SK-N-SH (cell line): ENCODE measurements at places on chromosomes 1 and 21.

DNA sequence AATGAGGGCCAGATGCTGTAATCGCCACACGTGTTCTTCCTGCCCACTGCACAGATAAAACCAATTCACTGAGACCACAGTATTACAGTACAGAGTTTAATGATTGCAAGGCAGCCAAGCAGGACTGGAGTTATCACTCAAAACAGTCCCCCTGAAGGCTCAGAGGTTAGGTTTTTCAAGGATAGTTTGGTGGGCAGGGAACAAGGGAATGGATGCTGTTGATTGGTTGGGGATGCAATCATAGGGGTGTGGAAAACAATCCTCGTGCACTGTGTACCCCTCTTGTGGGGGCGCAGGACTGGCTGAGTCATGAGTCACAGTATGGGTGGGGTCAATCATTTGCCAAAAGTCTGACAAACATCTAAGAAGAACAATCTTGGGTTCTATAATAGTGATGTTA, 12.4 kb upstream of the USP1 start:
- H3K36me3 ChIP-seq: no peaks in the 10 kb centered on the region
- no peak overlapping the region for H3K27ac ChIP-seq
- no peaks in the 10 kb centered on the region; the same call in 1 of the 2 replicates for H3K4me1 ChIP-seq
- H3K4me3 ChIP-seq: no peak overlapping the region
- H3K27me3 ChIP-seq: no peaks in the 10 kb centered on the region

- no peaks in the 10 kb centered on the region for H3K36me3 ChIP-seq
- H3K4me1 ChIP-seq: no peaks in the 10 kb centered on the region
- no peak for DNase-seq
- no peak overlapping the region for H3K27ac ChIP-seq
These were observed 35.7 kb upstream of the LIN9 start for GRCh38 chr1:226344441-226345259.

DNA sequence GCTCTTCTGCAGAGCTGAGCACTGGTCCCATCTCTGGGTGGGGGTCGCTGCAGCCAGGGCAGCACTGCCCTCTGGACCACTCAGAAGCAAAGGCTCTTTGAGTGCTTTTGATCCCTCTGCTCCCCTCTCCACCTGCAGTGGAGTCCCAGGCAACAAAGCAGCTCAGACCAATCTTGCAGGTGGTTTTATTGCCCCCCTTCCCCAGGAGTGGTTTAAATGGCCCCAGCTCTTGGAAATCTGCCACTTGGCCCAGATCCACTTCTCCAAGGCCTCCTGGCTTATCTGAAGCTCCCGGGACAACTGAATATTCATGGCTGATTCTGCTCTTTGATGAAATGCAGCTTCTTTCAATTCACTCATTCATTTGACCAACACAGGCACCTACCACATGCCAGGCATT, 2.7 kb downstream of the STUM start:
- peaks cover 24% of the 10 kb centered on the region; the same call in 1 of the 2 replicates for H3K4me1 ChIP-seq
- no peak for DNase-seq
- no peak overlapping the region for H3K4me3 ChIP-seq

DNA sequence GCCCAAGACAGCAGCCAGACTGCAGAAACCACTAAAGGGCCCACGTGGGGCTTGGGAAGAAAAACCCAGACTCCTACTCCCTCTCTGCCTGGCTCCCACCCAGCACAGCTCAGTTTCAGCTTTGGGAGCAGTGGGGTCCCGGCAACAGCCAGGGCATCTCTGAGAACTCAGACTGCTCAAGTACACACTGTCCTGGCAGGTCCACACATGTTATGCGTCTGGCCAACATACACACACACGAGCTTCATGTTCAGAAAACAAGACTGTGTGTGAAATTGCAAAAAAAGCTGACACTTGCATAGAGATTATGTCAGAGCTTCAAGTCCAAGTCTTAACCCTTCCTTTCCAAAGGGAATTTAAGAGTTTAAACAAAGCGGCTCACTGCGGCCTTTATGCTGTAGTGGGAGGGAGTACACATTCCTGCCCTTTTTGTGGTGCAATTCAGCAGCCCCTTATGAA, 136.6 kb upstream of the CD34 start:
- H3K4me3 ChIP-seq: no peak overlapping the region
- no peak for DNase-seq
- H3K36me3 ChIP-seq: peaks cover 43% of the 10 kb centered on the region

- H3K27me3 ChIP-seq: no peaks in the 10 kb centered on the region
- H3K36me3 ChIP-seq: no peaks in the 10 kb centered on the region
- H3K27ac ChIP-seq: no peak overlapping the region
- peaks cover 43% of the 10 kb centered on the region; the same call in 1 of the 2 replicates for H3K4me1 ChIP-seq
These were observed 85.7 kb downstream of the DMRTB1 start for GRCh38 chr1:53544728-53545515.

- H3K4me3 ChIP-seq: no peak overlapping the region
- H3K27me3 ChIP-seq: no peaks in the 10 kb centered on the region
- H3K4me1 ChIP-seq: peaks cover 34% of the 10 kb centered on the region; the same call in 1 of the 2 replicates
These were observed 21.7 kb downstream of the ECE1 start for GRCh38 chr1:21268281-21269239.

DNA sequence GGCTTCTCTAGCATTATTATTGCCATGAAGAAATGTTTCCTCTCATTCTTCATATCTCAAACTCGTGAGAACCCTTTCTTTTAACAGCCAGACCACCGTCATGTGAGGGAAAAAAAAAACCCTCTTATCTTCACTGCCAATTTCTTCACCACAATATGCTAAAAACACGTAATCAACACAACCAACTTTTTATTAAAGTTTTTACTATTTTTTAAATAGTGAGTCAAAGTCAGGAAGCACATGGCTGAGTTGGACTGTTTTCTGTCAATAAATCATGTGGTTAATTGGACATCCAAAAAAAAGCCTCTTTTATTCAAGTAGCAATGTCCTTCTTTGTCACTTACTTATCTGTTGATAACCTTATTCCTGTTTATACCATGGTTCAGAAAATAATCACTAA, 55.9 kb upstream of the SAMD13 start:
- H3K4me3 ChIP-seq: no peak overlapping the region
- H3K27me3 ChIP-seq: no peaks in the 10 kb centered on the region
- H3K36me3 ChIP-seq: no peaks in the 10 kb centered on the region
- no peak overlapping the region for H3K27ac ChIP-seq
- DNase-seq: no peak

GRCh38 chr1:95033843-95034242, 38.9 kb downstream of the ALG14 start:
- H3K36me3 ChIP-seq: peaks cover 3% of the 10 kb centered on the region
- peaks cover 19% of the 10 kb centered on the region for H3K4me1 ChIP-seq
- DNase-seq: no peak
- no peak overlapping the region for H3K4me3 ChIP-seq

GRCh38 chr21:42624095-42624790, 29.2 kb upstream of the PDE9A start:
- DNase-seq: no peak
- no peak overlapping the region for H3K4me3 ChIP-seq
- no peaks in the 10 kb centered on the region for H3K4me1 ChIP-seq
- H3K36me3 ChIP-seq: no peaks in the 10 kb centered on the region
- no peaks in the 10 kb centered on the region for H3K27me3 ChIP-seq

- H3K27me3 ChIP-seq: no peaks in the 10 kb centered on the region
- no peaks in the 10 kb centered on the region for H3K4me1 ChIP-seq
- no peak overlapping the region for H3K27ac ChIP-seq
These were observed 479.5 kb downstream of the PLPP3 start for GRCh38 chr1:56099766-56100265.

DNA sequence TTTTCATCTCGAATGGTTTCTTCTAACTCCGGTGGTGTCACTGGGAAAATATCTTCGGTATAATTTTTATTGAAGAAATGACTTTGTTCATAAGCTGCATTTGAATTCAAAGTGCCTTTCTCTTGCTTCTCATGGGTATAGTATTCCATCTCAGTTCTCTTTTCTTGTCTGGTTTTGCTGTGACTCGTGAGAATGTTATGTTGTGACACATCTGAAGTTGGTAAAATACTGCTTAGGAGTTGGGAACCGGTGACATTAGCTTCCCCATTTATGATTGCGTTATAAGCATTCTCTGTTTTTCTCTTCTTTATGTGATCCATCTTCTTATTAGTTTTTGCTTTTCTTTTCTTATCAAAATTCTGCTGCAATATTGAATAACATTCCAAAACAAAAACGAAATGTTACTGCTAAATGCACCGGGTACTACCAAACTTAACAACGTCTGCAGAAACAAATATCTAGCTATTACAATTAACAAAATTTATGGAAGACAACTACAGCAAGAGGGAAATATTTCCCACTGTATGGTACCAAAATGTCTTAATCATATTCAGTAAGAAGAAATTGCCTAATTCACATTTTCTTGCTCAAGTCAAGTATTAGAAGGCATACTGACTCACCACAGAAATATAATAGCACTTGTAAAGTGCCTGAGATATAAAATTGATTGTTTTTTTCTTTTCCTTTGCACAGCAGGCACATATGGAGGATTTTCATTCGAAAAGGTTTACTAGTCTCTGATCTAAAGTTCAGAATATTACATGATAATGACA, 15.5 kb downstream of the LRIF1 start:
- no peaks in the 10 kb centered on the region for H3K4me1 ChIP-seq
- no peak overlapping the region for H3K4me3 ChIP-seq
- H3K27me3 ChIP-seq: no peaks in the 10 kb centered on the region
- peaks cover 64% of the 10 kb centered on the region for H3K36me3 ChIP-seq
- no peak for DNase-seq

DNA sequence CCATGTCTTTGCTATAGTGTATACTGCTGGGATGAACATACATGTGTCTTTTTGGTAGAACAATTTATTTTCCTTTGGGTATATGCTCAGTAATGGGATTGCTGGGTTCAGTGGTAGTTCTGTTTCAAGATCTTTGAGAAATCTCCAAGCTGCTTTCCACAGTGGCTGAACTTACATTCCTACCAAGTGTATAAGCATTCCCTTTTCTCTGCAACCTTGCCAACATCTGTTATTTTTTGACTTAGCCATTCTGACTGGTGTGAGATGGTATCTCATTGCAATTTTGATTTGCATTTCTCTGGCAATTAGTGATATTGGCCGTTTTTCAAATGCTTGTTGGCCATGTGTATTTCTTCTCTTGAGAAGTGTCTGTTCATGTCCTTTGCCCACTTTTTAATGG, 37.5 kb upstream of the ANGPTL1 start:
- H3K27ac ChIP-seq: no peak overlapping the region
- no peak overlapping the region for H3K4me3 ChIP-seq
- no peaks in the 10 kb centered on the region for H3K27me3 ChIP-seq
- no peaks in the 10 kb centered on the region for H3K4me1 ChIP-seq
- DNase-seq: no peak
- peaks cover 11% of the 10 kb centered on the region; the same call in 1 of the 2 replicates for H3K36me3 ChIP-seq

DNA sequence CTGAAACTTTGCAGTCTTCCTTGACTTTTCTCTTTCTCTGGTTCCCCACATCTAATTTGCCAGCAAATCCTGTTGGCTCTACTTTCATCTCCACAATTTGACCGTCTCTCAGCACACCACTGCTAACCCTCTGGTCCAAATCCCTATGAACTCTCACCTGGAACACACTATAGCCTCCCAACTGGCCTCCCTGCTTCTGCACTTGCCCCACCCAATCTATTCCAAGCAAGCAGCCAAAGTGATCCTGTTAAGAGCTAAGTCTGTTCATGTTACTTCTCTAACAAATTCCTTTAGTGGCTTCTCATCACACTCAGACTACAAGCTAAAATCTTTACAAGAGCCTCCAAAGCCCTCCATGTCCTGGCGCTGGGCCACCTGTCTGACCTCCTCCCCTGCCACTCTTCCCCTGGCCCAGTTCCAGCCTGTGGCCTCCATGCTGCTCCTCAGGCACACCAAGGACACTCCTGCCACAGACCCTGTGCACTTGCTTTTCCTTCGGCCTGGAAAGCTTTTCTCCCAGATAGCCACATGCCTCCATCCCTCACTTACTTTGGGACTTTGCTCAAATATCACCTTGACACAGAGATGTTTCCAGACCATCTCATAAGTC, 104.1 kb downstream of the DTL start:
- no peak overlapping the region for H3K27ac ChIP-seq
- H3K4me3 ChIP-seq: no peak overlapping the region
- H3K36me3 ChIP-seq: no peaks in the 10 kb centered on the region
- H3K4me1 ChIP-seq: no peaks in the 10 kb centered on the region
- no peaks in the 10 kb centered on the region for H3K27me3 ChIP-seq

- DNase-seq: no peak
- H3K27me3 ChIP-seq: no peaks in the 10 kb centered on the region
- H3K4me3 ChIP-seq: no peak overlapping the region
These were observed 33.6 kb upstream of the CD34 start for GRCh38 chr1:207944571-207944970.

- peaks cover 15% of the 10 kb centered on the region; the same call in 1 of the 2 replicates for H3K36me3 ChIP-seq
- H3K4me1 ChIP-seq: no peaks in the 10 kb centered on the region
- DNase-seq: no peak
- no peak overlapping the region for H3K27ac ChIP-seq
- no peak overlapping the region for H3K4me3 ChIP-seq
These were observed 32.9 kb downstream of the NBPF3 start for GRCh38 chr1:21472861-21473260.

- no peaks in the 10 kb centered on the region; the same call in none of the 2 replicates for H3K4me1 ChIP-seq
- no peak for DNase-seq
- H3K4me3 ChIP-seq: no peak overlapping the region
- H3K36me3 ChIP-seq: no peaks in the 10 kb centered on the region
- H3K27ac ChIP-seq: no peak overlapping the region
These were observed 59.8 kb downstream of the MAST2 start for GRCh38 chr1:45863218-45863617.

DNA sequence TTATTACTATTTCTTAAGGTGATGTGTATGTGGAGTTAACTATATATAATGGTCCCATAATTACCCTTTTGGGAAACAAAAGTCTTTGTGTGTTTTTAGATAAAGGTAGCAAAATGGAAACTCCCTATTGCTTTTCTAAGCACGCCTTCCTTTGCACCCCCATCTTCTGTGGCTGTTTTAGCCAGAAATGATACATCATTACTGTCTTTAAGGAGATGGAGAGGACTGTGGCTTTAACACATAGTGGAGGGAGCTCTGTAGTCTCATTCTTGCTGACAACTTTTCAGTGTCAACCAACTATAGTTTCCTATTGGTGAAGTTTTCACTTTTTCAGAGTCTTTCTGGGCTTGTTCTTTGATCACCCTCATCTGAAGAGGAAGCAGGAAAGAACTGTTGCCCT, 1.0 kb downstream of the APOBEC4 start:
- no peak for DNase-seq
- H3K4me3 ChIP-seq: no peak overlapping the region

DNA sequence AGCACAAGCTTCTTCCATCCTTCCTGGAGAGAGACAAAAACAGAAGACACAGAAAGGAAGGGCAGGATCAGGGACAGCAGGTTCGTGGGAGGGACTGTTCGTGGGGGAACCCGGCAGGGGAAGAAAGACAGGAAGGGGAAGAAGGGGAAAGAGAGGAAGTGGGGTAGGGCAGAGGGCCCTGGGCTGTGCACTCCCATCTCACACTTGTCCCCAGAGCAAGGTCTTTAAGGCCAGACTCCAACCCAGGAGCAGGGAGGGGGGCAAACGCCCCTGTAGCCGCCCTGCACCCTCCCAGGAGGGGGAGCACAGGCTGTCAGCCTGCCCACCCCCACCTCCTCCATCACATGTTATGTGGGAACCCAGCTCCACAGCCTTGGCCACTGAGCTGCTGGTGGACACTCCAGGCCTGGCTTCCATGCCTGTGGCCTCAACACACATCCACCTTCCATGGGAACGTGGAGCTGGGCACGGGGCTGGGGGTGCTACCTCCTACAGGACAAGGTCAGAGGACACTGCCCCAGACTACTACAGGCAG, 9.3 kb downstream of the SLC19A1 start:
- no peak overlapping the region for H3K4me3 ChIP-seq
- H3K36me3 ChIP-seq: peaks cover 12% of the 10 kb centered on the region; the same call in 1 of the 2 replicates
- DNase-seq: no peak
- H3K4me1 ChIP-seq: peaks cover 14% of the 10 kb centered on the region; the same call in 1 of the 2 replicates
- H3K27me3 ChIP-seq: no peaks in the 10 kb centered on the region
